Foreskin keratinocyte (primary cell): ENCODE measurements at places on chromosomes 6 and 20. TPM values are rescaled to one million over a fixed set of nuclear protein-coding genes. Genes with fewer than 3 reads are reported as not detected.

Gene RAB44
- 0.03 TPM in 1 of 2 replicates, not detected in the other for total RNA-seq

GRCh38 chr6:121765060-121765459 lies 329.6 kb downstream of the GJA1 start:
- DNase-seq: no peak

DNA sequence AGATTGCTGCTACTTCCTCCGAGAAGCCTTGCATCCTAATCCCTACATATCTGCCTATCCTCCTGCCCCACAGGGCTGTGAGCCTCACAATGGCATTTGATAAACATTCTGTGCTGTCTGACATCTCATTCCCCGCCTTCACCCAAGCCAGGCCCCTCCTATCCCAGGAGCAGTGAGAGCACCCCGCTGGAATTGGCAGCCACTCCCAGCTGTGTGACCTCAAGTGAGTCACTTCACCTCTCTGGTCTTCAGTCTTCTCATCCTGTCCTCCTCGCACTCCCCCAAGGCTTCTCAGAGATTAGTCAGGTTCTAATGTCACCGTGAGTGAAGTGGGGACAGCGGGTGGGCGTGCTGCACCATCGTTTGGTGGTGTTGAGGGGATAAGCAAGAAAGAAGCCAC lies 81.7 kb downstream of the CDH22 start:
- peak; percentile 26 for DNase-seq

DNA sequence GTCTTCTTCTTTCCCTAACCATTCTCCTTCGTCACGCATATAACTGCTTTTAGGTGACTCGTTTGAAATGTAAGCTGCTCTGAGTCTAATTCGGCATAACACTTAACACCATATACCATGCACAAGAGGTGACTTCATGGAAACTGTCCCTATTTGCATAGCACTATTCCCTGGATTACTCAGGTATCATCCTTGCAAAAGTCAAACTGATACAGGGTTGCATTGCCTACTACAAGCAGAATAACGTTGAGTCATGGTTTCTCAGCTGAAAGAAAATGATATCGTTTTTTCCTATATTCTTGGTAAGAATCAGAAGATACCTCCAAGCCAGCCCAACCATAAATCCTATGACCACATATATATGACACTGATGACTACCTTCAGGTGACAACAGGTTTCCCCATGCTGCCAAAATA lies 227.5 kb downstream of the ATXN1 start:
- no peak for DNase-seq

Gene NNAT
- 0.54 and 0.88 TPM in 2 replicates for total RNA-seq

- no peak for DNase-seq
These were observed 875 bp upstream of the ZBTB9 start for GRCh38 chr6:33453393-33454008.

Gene CHMP4B
- 40.6 and 47.4 TPM in 2 replicates for total RNA-seq

Gene KIF6
- 0.14 TPM in 2 replicates for total RNA-seq

Gene CRISP2
- not detected in 2 replicates for total RNA-seq
